Myocyte (in vitro differentiated cells): ENCODE measurements at places on chromosomes 16 and 17. TPM values are rescaled to one million over a fixed set of nuclear protein-coding genes. Genes with fewer than 3 reads are reported as not detected.

SMIM36 gene
- total RNA-seq = not detected in 2 replicates

DNA sequence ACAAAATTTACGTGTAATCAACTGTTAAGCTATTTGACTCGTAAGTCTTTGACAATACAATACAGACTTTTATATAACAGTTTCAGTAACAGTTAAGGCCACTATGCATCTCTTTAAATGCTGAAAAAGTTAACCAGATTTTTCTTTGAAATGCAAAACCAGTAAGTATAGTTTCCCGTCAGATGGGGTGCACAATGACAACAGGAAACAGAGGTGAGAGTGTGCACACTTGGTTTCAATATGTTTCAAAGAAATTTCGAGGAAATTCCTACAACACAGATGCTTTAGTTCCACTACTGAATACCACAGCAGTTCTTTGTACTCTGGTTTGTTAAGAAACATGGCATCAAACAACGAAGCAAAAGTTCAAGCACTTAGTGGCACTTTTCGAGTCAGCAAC is 48.4 kb downstream of the RNF157 start:
- DNase-seq = no peak

GRCh38 chr17:58215685-58216084 is 3.4 kb downstream of the MKS1 start:
- DNase-seq = no peak

DNA sequence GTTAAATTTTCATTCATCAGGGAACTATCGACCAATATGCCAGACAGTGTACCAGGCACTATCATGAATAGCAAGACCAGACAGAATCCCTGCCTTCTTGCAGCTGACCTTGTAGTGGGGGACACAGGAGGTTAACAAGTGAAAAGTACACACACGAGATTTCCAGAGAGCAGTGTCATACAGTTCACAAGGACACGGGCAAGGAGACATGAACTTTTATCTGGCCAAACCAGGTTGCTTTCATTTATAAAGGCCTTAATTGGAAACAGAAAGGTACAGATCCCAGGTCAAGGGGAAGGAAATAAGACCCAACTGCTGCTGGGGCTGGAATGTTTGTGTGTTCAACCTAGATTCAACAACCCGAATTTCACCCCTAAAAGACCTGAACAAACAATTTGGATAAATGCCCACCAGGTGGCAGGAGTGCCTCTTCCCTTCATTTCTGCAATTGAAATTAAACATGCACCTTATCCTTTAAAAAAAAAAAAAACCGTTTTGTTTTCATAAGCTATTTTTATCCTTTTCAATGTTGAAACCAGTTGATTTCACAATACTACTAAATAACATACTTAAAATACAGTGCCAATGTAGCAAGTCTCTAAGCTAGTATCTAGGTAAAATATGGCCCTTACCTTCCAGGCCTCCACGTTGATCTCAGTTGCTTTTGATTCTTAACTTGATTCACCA is 65.9 kb downstream of the EMP2 start:
- DNase-seq = peak; percentile 59

GRCh38 chr17:18235743-18236256 is 10.4 kb downstream of the LLGL1 start:
- peak; percentile 85 for DNase-seq

TBC1D3 gene
- not detected in 2 replicates for total RNA-seq

TERB1 gene
- not detected in 2 replicates for total RNA-seq

BAIAP2 gene
- total RNA-seq = 27.4 and 41.1 TPM in 2 replicates

DNA sequence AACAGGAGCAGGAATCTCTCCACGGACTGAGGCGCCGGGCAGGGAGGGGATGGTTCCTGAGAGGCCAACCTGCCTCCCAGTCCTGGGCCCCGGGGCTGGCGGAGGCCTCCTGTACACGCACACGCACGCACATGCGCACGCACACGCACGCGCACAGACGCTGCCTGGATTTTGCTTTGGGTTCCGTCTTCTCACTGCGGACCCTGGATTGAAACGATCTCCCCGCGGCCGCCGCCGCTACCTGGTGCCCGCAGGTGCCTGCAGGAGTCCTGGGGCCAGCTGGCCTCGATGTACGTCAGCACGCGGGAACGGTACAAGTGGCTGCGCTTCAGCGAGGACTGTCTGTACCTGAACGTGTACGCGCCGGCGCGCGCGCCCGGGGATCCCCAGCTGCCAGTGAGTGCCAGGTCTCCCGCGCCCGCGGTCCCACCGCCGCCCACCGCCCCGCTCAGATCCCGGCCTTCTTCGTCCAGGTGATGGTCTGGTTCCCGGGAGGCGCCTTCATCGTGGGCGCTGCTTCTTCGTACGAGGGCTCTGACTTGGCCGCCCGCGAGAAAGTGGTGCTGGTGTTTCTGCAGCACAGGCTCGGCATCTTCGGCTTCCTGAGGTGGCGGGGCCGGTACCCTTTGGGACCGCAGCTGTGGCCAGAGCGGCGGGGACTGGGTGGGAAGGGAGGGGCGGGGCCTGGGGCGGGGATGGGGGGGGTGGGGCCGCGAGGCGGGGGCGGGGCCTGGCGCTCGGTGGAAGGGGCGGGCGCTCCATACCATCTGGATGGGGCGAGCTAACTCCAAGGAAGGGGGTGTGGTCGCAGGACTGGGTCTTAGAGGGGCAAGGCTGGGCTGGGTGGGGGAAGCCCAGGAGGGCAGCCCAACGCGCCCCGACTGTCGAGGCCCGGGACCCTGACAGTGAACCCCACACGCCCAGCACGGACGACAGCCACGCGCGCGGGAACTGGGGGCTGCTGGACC is 12.3 kb downstream of the CES4A start:
- peak; percentile 36 for DNase-seq

DNA sequence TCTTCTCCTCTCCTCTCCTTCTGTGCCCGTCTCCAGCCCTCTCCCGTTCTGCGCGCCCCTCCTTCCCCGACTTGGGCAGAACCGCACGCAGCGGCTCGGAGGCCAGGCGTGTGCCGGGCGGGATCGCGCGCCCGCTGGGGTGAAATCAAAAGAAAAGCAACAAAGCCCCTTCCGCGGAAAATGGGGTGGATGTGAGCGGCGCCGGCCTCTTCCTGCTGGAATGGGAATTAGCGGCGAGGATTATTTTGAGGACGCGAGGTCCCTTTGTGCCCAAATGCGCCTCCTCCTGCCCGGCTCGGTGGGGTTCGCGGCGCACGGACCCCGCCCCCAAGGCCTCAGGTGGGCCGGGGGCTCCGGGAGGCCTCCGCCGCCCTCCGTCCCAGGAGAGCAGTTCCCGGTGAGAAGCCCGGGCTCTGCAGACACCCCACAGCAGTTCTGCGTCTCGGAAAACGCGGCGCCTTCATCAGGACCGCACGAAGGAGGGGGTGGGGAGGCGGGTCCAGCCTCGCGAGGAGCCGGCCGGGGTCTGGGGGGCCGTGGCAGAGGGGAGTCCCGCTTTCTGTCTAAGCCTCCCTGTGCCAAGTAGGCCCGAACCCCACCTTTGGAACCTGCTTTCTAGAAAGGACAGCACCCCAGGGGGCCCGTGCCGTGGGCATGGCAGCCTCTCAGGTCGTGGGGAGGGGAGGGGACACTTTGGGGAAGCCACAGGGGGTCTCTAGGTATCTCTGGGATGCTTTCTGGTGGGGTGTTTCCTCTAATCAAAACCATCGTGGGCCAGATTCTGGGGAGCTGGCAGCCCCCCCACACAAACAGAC is 91.0 kb upstream of the CBX4 start:
- DNase-seq = peak; percentile 21

- DNase-seq = no peak
Measured at GRCh38 chr16:17496891-17497290, 26.1 kb upstream of the XYLT1 start.

DNA sequence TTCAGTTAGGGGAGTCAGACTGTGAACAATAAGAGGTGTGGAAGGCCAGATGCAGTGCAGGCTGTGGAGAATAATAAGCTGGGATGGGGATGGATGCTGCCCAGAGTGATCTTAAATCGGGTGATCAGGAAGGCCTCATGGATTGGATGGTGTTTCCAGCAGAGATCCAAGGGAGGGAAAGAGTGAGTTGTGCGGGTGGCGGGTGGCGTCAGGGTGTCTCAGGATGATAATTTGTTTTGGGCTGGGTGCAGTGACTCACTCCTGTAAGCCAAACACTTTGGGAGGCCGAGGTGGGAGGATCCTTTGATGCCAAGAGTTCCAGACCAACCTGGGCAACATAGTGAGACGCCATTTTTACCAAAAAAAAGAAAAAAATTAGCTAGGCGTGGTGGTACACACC is 7.9 kb downstream of the CLUAP1 start:
- DNase-seq = no peak

DNA sequence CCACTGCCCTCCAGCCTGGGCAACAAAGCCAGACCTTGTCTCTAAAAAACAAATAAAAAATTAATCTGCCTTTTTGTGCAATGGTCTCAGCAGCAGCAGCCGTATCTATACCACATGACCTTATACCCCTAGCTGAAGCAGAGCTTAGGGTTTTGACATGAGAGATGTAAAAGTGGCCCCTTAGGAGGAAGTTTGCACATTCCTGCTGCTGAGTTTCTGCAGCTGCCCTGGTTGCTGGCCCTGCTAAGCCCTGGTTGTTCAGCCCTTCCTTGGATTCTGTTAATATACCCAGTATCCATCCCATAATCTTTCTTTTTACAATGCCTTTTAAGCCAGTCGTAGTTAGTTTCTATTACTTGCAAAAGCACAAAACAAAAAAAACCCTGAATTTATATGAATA is 33.0 kb upstream of the PRKCB start:
- no peak for DNase-seq
